ENCODE measurements at places on chromosomes 2 and 18. TPM values are rescaled to one million over a fixed set of nuclear protein-coding genes. Genes with fewer than 3 reads are reported as not detected.

Gene KIAA2012
- polyA plus RNA-seq: 0.12 TPM

Gene POTEJ
- polyA plus RNA-seq: not detected

Gene CTAGE1
- 0.05 TPM for polyA plus RNA-seq

Gene TNS1
- 64.9 TPM for polyA plus RNA-seq

Gene C2orf66
- 0.98 TPM for polyA plus RNA-seq

Gene FSHR
- not detected for polyA plus RNA-seq

Gene RESP18
- polyA plus RNA-seq: not detected

Gene SMAD4
- 184 TPM for polyA plus RNA-seq

Gene WDR7
- polyA plus RNA-seq: 14.9 TPM

Gene ZC3H8
- 28.7 TPM for polyA plus RNA-seq

Gene FEV
- polyA plus RNA-seq: not detected

Gene FNDC4
- polyA plus RNA-seq: 6.8 TPM

Gene HTR2B
- polyA plus RNA-seq: 16.3 TPM

Gene STK25
- 233 TPM for polyA plus RNA-seq

Gene IMPACT
- 74.0 TPM for polyA plus RNA-seq

Gene OXER1
- 12.0 TPM for polyA plus RNA-seq

Gene PARD6G
- polyA plus RNA-seq: 31.3 TPM

Gene GPR148
- not detected for polyA plus RNA-seq

Gene CYS1
- polyA plus RNA-seq: 83.0 TPM

Gene TWIST2
- polyA plus RNA-seq: 2.4 TPM

Gene TMX3
- 82.9 TPM for polyA plus RNA-seq

Gene PCARE
- polyA plus RNA-seq: 0.43 TPM

Gene CERKL
- 20.3 TPM for polyA plus RNA-seq

Gene ANKAR
- 17.1 TPM for polyA plus RNA-seq

Gene FBXO36
- 7.6 TPM for polyA plus RNA-seq

Gene CCBE1
- polyA plus RNA-seq: 31.5 TPM

Gene PID1
- 5.4 TPM for polyA plus RNA-seq

Gene LYG2
- polyA plus RNA-seq: 1.0 TPM

Gene ZNF2
- polyA plus RNA-seq: 9.0 TPM

Gene HSPD1
- polyA plus RNA-seq: 695 TPM

Gene TCF23
- 0.50 TPM for polyA plus RNA-seq

Gene DNAJC5G
- 2.0 TPM for polyA plus RNA-seq

Gene CELF4
- 2.9 TPM for polyA plus RNA-seq

Gene PROKR1
- 0.40 TPM for polyA plus RNA-seq

Gene TSPYL6
- 0.13 TPM for polyA plus RNA-seq

Gene C2orf80
- 0.25 TPM for polyA plus RNA-seq
